ENCODE measurements at places on chromosomes 16 and 17.

- DNase-seq, result no peak
Observed at GRCh38 chr17:27452828-27453227, 3.4 kb upstream of the KSR1 start.

DNA sequence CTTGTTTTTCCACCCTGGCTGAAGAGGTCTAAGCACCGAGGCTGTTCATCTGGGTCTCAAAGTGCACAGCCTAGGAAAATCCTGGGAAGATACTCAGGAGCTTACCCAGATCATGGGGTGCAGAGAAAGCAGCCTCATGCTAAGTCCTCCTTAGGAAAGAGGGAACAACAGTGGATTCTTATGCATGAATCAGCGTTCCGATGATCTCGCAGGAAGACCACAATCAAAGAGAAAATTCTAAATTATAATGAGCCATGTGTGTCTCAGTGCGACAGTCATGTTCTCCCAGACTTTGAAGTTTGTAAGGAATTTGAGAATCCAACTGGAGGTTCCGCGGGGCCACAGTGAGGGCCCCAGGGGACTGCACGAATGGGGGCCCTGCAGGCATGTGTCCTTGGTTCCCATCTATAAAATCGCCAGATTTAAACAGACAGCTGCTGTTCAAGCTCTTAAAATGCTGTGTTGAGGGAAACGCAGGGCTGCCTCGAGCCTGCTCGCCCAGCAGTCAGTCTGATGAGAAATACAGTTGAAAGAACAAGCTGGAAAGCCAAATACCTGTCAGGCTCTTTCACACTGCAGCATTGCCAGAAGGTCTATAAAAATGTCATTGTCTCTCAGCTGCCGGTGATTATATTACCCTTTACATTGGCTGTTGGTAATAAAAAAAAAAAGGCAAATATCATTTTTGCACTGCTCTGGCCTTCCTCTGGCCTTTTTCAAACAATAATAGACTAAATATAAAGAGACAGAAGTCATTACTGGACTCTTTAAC is 152.1 kb downstream of the PMP22 start:
- no peak for DNase-seq

DNA sequence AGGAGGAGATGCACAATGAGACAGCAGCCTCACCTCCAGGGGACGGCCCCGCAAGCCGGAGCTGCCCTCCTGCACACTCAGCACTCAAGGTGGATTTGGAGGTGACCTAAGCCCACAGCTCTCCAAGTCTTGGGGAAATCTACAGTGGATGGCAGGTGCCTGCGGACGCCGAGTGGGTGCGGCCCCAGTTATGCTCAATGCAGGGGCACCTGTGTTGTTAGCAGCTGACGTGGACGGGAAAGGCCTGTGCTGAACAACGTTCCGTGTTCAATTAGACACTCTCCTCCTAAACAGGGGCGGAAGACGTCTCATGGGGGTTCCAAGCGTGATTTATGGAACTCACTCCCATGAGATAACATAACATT is 22.0 kb upstream of the METRNL start:
- no peak for DNase-seq

GRCh38 chr17:4499431-4500190 is 930 bp downstream of the SPNS2 start:
- DNase-seq, result peak; percentile 15

DNA sequence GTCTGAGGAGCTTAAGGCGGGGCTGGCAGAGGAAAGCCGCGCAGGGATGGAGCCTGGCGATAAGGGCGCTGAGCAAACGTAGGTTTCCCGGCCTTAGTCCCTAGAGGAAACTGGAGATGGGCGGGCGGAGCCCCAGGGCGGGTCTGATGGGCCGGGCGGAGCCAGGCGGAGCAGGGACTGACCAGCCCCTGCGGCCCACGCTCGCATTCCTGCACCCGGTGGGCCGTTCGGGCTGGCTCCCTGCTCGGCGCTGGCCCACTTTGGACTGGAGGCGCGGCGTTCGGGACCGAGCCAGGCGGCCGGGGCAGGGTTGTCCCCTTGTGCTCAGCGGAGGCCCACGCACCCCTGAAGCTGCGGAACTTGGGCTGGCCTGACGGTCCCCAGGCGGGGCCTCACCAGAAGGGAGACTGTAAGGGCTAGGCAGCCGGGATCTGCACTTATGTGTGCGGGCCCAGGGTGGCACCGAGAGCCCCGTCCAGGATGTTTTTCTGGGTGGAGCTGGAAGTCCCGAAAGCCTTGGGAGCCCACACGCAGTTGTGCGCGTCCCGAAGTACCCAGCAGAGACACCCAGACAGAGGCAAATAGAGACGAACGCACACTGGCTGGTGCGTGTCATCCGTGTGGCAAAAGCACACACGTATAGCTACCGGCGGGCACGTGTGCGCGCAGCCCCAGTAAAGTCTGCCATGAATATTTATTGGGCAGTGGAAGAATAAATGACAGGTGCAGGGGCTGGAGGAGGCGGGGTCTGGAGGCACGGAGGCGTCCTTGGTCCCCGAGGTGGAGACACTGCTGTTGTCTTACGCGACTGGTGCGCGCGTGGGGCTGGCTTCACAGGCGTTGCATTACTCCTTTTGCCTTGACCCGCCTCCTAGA is 1.4 kb downstream of the PYDC1 start:
- DNase-seq, result no peak

DNA sequence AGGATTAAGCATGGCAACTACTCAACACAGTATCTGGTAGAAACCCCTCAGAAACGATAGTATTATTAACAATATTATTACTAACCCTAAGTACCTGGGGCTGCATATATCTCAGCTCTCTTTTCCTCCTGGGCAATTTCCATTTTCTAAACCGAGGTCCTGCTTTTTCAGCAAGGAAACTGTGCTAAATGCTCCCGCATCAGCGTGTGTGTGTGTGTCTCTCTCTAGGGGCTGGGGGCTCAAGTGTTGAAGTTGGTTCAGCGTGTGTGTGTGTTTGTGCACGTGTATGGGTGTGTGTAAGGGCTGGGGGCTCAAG is 169.3 kb upstream of the MAF start:
- DNase-seq, result no peak

Measured in T-helper 2 cell (primary cell).